NCI-H1694 treated with DMSO at 0.1 percent for 48 hours (cell line): ENCODE measurements at places on chromosomes 5 and 9.

- no peak for DNase-seq
Observed at GRCh38 chr9:34322899-34323591, 6.0 kb downstream of the KIF24 start.

GRCh38 chr9:114742947-114743346 is 61.0 kb upstream of the TEX48 start:
- DNase-seq, result no peak

- DNase-seq, result no peak
Observed at GRCh38 chr5:149745212-149745942, 15.3 kb downstream of the PPARGC1B start.

GRCh38 chr5:126354012-126354857 is 69.0 kb upstream of the GRAMD2B start:
- peak; percentile 44 for DNase-seq

DNA sequence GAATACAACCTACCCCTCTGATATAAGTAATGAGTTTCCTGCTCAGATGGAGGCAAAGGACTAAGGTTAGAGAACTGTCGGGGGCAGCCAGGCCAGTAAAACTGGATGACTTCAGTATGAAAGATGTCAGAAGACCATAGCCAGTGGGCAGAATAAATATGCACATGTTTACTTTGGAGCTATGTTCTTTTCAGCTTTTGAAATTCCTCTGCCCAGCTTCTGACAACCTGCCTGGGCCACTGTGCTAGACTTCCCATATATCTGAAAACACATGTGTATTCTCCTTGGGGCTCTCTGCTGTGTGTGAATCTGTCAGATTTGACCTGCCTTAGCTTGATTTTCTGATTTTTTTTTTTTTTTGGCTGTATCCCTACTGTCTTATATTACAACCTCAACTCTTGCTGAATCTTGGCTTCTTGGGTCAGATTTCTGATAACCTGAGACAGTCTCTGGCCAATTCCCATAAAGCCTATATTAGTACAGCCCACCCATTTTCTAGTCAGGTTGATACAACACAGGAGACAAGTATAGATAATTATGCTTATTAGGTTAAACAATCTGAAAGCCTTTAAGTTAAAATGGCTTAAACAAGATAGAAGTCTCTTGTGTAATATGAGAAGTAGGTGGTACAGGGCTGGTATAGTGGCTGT is 76.6 kb upstream of the PRLR start:
- no peak for DNase-seq

GRCh38 chr5:34409373-34409772 is 246.8 kb upstream of the RAI14 start:
- DNase-seq, result no peak

- DNase-seq, result no peak
Observed at GRCh38 chr9:76562511-76562911, 103.5 kb downstream of the GCNT1 start.

DNA sequence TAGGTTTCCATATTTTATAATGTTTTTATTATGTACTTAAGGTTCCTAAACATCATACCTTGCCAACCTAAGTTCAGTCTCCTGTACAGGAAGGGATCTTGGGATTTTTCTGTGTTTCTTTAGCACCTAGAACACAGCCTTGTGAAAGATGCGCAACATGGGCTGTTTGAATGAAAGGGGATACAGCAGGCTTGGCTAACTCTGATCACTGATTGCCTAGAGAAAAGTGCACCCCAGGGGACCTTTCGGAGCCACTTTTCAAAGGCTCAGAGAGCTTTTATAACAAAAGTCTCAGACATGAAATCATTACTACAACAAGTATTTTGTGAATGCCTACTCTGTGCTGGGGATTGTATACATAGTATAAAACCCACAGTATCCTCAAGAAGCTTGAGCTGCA is 261.6 kb downstream of the BNC2 start:
- DNase-seq, result no peak

GRCh38 chr9:37437621-37438020 is 15.1 kb downstream of the GRHPR start:
- DNase-seq, result no peak

DNA sequence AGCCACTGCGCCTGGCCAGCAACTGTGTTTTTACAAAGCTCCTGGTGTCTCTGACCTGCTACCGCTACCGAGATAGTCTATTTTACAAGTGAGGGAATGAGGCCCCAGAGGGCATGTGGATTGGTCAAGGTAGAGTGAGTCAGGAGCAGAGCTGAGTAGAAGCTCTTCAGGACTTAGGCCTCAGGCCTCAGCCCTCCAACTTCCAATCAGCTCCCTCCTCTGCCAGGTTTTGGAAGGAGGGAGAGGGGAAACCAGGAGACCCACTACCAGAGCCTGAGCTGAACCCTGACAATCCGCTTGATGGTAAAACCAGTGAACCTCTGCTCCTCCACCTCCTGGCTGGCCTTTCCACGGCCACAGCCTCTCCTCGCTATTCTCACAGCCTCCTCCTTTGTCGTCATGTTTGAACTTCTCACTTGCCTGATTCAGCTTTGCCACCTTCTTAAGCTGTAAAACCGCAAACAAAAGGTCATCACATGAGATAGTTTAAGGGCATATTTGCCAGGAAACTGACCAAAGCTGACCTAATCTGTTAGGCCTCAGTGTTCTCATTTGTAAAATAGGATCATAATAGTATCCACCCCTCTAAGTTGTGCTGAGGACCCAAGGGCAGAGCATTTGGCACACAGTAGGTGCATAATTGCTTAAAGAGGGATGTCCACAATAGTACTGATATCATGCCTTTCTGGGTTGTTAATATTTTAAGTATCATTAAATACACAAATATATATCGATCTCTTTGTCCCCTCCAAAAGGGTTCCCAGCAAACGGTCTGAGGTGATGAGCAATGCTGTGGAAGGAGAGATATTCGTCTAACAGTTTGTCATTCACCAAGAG is 1.7 kb downstream of the TRAF1 start:
- DNase-seq, result no peak

GRCh38 chr9:137689745-137690529 is 71.1 kb downstream of the EHMT1 start:
- no peak for DNase-seq

DNA sequence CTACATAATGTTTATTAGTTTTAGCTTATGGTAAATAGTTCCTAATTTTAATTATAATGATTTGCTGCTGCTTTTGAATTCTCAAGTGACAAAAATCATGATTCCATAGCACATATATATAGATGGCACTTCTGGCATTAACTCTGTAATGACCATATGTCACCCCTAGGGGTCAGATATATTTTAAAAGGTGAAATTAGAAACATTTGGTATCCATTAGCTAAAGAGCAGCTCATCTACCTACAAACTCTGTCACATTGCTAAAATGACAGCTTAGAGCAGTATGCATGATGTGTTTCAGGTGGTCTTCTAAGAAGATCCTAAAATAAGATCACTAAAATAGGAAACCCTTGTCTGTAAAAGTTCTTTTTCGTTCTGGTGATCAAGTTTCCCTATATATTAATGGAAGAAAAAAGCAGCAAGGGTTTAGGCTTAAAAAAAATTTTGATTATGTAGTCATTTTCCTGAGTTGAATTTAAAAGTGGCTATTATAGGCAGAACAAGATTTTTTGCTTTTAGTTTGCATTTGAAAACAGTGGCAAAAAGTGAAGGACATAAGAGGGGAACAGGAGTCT is 157.7 kb upstream of the POU5F2 start:
- peak; percentile 7 for DNase-seq

DNA sequence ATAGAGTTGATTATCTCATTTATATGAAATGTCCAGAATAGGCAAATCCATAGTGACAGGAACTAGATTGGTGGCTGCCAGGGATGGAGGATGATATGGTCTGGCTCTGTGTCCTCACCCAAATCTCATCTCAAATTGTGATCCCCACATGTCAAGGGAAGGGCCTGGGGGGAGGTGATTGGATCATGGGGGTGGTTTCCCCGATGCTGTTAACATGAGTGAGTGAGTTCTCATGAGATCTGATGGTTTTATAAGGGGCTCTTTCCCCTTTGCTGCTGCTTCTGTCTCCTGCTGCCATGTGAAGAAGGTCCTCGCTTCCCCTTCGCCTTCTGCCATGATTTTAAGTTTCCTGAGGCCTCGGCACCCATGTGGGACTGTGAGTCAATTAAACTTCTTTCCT is 21.4 kb downstream of the EEIG1 start:
- DNase-seq, result no peak

GRCh38 chr9:35366627-35367026 is 123.3 kb upstream of the RUSC2 start:
- no peak for DNase-seq
